Immature natural killer cell (primary cell): ENCODE measurements at places on chromosomes 11 and 22.

- no peaks in the 10 kb centered on the region for H3K36me3 ChIP-seq
- H3K27ac ChIP-seq = no peak overlapping the region
- no peak overlapping the region for H3K4me3 ChIP-seq
- no peaks in the 10 kb centered on the region for H3K27me3 ChIP-seq
- no peaks in the 10 kb centered on the region for H3K4me1 ChIP-seq
- DNase-seq = no peak
Measured at GRCh38 chr11:79296141-79296540, 144.7 kb downstream of the TENM4 start.

DNA sequence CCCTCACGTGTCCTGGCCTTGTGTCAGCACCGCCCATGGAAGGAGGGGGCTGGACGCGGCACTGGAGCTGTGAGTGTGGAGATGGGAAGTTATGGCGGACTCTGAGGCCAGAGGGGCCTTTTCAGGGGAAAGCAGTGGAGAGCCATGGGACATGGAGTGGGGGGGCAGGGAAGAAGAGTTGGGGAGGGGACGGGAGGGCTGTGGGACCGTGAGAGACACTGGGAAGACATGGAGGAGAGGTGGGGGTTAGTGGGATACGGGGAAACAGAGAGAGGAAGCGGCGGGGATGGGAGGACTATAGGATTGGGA lies 58.2 kb downstream of the FBXO7 start:
- no peak for DNase-seq
- H3K4me3 ChIP-seq = no peak overlapping the region
- H3K27ac ChIP-seq = no peak overlapping the region
- no peaks in the 10 kb centered on the region for H3K36me3 ChIP-seq
- H3K4me1 ChIP-seq = no peaks in the 10 kb centered on the region
- H3K27me3 ChIP-seq = peaks cover 1% of the 10 kb centered on the region

DNA sequence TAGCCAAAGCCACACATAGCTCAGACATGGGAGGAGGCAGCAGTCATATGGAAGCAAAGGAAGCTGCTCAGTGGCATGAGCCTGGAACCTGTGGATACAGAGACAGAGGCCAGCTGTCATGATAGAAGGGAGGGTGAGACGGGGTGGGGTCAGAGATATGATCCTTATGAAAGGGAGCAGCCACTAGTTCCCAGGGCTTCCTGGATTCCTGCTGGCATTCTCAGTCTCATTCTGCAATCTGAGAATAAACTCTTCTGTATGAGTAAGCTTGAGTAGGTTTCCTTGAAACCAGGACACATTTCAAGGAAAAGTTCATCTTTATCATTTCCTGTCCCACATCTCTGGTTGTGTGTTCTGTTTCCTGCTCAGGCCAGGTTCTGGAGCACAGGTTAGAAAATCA lies 220.2 kb upstream of the SNX19 start:
- H3K4me3 ChIP-seq = no peak overlapping the region
- no peak for DNase-seq
- no peaks in the 10 kb centered on the region for H3K4me1 ChIP-seq
- peaks cover 3% of the 10 kb centered on the region for H3K27me3 ChIP-seq

GRCh38 chr11:59283825-59284772 lies 71.4 kb upstream of the MPEG1 start:
- no peaks in the 10 kb centered on the region for H3K36me3 ChIP-seq
- DNase-seq = peak; percentile 38
- H3K27me3 ChIP-seq = peaks cover 2% of the 10 kb centered on the region
- peaks cover 10% of the 10 kb centered on the region for H3K4me1 ChIP-seq

GRCh38 chr11:112320668-112321067 lies 60.0 kb upstream of the PLET1 start:
- H3K27ac ChIP-seq = no peak overlapping the region
- H3K4me1 ChIP-seq = no peaks in the 10 kb centered on the region
- H3K27me3 ChIP-seq = no peaks in the 10 kb centered on the region
- H3K36me3 ChIP-seq = peaks cover 6% of the 10 kb centered on the region
- DNase-seq = no peak
- no peak overlapping the region for H3K4me3 ChIP-seq

DNA sequence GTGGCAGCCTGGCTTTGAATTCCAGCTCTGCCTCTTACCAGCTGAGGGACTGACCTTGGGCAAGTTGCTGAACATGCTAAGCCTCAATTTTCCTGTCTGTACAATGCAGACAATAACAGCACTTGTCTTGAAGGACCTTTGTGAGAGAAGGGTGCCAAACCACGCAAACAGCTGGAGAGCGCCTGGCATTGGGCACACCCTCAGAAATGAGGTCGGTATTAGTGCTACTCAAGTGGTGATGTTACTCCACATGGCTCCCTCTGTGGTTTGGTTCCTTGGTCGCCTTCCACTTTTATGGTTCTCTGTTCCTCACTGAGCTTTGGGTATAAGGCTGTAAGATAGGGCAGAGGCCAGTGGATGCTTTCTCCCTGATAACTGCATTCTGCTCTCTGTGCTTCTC lies 8.2 kb downstream of the UBASH3B start:
- H3K27ac ChIP-seq = peak overlapping the region; percentile 24
- peak overlapping the region; percentile 23 for H3K4me3 ChIP-seq
- H3K27me3 ChIP-seq = peaks cover 1% of the 10 kb centered on the region
- peaks cover 44% of the 10 kb centered on the region for H3K4me1 ChIP-seq
- no peak for DNase-seq

- no peaks in the 10 kb centered on the region for H3K27me3 ChIP-seq
- peaks cover 41% of the 10 kb centered on the region for H3K4me1 ChIP-seq
- peak overlapping the region; percentile 99 for H3K4me3 ChIP-seq
- H3K27ac ChIP-seq = peak overlapping the region; percentile 98
- H3K36me3 ChIP-seq = no peaks in the 10 kb centered on the region
Measured at GRCh38 chr11:85626496-85626895, 648 bp downstream of the DLG2 start.

GRCh38 chr11:65855927-65856363 lies 2.0 kb downstream of the CFL1 start:
- H3K36me3 ChIP-seq = peaks cover 25% of the 10 kb centered on the region
- DNase-seq = no peak
- H3K4me3 ChIP-seq = peak overlapping the region; percentile 96
- peaks cover 22% of the 10 kb centered on the region for H3K27me3 ChIP-seq
- H3K4me1 ChIP-seq = peaks cover 58% of the 10 kb centered on the region

GRCh38 chr11:109845437-109845836 lies 247.8 kb upstream of the ZC3H12C start:
- no peak overlapping the region for H3K27ac ChIP-seq
- H3K4me3 ChIP-seq = no peak overlapping the region
- no peaks in the 10 kb centered on the region for H3K27me3 ChIP-seq
- H3K36me3 ChIP-seq = no peaks in the 10 kb centered on the region

DNA sequence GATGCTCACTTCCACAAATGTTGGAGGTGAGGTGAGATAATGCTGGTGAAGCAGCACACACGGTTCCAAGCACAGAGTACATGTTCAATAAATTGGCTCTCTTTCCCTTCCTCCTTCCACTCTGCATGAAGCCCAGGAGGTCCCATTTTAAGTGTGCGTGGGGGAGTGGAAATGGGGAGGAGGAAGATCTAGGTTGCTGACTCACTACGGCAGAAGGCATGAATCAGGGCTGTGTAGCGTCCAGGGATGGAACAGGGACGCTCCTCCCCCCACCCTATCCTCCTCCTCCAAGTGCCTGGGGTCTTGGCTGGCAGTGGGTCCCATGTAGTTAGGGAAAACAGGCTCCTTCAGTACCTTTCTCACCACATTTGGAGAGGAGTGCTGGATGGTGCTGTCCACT lies 44.2 kb downstream of the TRIM66 start:
- H3K4me3 ChIP-seq = no peak overlapping the region
- peaks cover 70% of the 10 kb centered on the region for H3K36me3 ChIP-seq
- DNase-seq = no peak
- H3K4me1 ChIP-seq = no peaks in the 10 kb centered on the region
- no peak overlapping the region for H3K27ac ChIP-seq

- peak overlapping the region; percentile 90 for H3K27ac ChIP-seq
- H3K27me3 ChIP-seq = peaks cover 2% of the 10 kb centered on the region
- H3K4me1 ChIP-seq = peaks cover 11% of the 10 kb centered on the region
- H3K36me3 ChIP-seq = peaks cover 13% of the 10 kb centered on the region
- DNase-seq = peak; percentile 39
Measured at GRCh38 chr11:57547854-57548377, 10.5 kb downstream of the SMTNL1 start.

DNA sequence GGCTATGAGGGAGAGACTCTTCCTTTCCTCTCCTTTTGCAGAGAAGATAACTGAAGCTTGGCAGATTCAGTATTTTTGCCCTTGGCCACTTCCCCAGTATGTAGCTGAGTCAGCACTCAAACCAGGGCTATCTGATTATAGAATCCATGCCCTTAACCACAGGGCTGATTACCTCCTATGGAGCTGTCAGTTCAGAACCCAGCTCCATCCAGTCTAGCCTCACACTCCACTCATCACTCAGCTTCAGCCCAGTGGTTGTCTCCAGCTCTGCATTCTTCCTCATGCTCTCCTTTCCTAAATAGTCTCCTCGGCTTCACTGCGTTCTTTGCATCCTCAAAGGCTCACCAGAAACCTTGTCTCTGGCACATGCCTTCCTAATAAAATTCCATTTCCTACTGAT lies 151.6 kb upstream of the BLID start:
- H3K27ac ChIP-seq = no peak overlapping the region
- H3K4me3 ChIP-seq = no peak overlapping the region
- H3K36me3 ChIP-seq = no peaks in the 10 kb centered on the region
- no peaks in the 10 kb centered on the region for H3K4me1 ChIP-seq

- H3K36me3 ChIP-seq = no peaks in the 10 kb centered on the region
- no peak overlapping the region for H3K27ac ChIP-seq
- H3K4me3 ChIP-seq = no peak overlapping the region
- no peaks in the 10 kb centered on the region for H3K4me1 ChIP-seq
Measured at GRCh38 chr11:133413703-133414102, 118.6 kb downstream of the OPCML start.

DNA sequence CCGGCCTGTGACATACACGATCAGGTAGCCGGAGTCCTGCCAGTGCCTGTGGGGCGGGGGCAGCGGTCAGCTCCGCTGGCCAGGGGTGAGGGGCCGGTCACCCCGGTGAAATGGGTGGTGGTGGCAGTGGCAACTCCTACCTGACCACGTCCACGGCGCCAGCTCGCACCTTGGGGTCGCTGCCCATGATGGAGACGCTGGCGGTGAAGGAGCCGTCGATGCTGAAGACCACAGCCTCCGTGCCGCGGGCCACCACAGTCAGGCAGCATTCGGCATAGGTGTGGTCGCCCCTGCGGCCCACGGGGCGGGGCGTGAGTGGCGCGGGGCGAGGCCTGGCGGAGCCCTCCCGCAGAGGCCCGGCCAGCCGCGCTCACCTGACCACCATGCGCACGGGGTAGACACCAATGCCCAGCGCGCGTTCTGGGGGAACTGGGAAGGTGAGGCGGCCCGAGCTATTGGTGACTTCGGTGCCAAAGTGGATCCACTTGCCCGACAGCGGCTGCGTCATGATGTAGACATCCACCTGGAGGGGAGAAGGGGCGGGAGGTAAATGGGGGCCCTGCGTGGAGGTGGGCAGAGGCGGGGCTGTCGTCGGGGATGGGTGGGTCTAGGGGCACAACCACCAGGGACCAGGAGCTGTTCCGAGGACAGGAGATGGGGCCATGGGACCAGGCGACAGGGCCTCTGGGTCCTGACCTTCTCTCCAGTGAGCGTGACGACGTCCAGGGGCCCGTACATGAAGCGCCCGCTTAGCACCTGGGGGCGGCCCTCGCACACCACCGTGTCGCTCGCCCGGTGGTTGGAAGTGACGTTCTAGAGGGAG lies 10.9 kb downstream of the AIP start:
- peaks cover 1% of the 10 kb centered on the region for H3K27me3 ChIP-seq
- no peak overlapping the region for H3K27ac ChIP-seq
- H3K36me3 ChIP-seq = no peaks in the 10 kb centered on the region
- no peak overlapping the region for H3K4me3 ChIP-seq

GRCh38 chr11:68282141-68282860 lies 10.5 kb upstream of the C11orf24 start:
- DNase-seq = peak; percentile 42
- peaks cover 33% of the 10 kb centered on the region for H3K4me1 ChIP-seq
- peaks cover 4% of the 10 kb centered on the region for H3K27me3 ChIP-seq
- H3K4me3 ChIP-seq = peak overlapping the region; percentile 82
- no peaks in the 10 kb centered on the region for H3K36me3 ChIP-seq
- H3K27ac ChIP-seq = peak overlapping the region; percentile 90

- DNase-seq = no peak
- H3K4me1 ChIP-seq = no peaks in the 10 kb centered on the region
- no peaks in the 10 kb centered on the region for H3K36me3 ChIP-seq
- no peak overlapping the region for H3K27ac ChIP-seq
- H3K27me3 ChIP-seq = no peaks in the 10 kb centered on the region
Measured at GRCh38 chr22:47408409-47408808, 646.0 kb downstream of the TBC1D22A start.

- H3K27ac ChIP-seq = peak overlapping the region; percentile 85
- peaks cover 6% of the 10 kb centered on the region for H3K27me3 ChIP-seq
- peaks cover 52% of the 10 kb centered on the region for H3K36me3 ChIP-seq
- H3K4me3 ChIP-seq = no peak overlapping the region
- peaks cover 97% of the 10 kb centered on the region for H3K4me1 ChIP-seq
Measured at GRCh38 chr22:20573176-20573832, 65.9 kb downstream of the MED15 start.

- no peak overlapping the region for H3K27ac ChIP-seq
- DNase-seq = no peak
- no peaks in the 10 kb centered on the region for H3K36me3 ChIP-seq
- no peak overlapping the region for H3K4me3 ChIP-seq
Measured at GRCh38 chr11:34274712-34275398, 83.0 kb downstream of the ABTB2 start.

- DNase-seq = no peak
- H3K4me3 ChIP-seq = no peak overlapping the region
- H3K27me3 ChIP-seq = no peaks in the 10 kb centered on the region
- no peak overlapping the region for H3K27ac ChIP-seq
- no peaks in the 10 kb centered on the region for H3K4me1 ChIP-seq
Measured at GRCh38 chr11:112255067-112255720, 5.5 kb downstream of the PLET1 start.

DNA sequence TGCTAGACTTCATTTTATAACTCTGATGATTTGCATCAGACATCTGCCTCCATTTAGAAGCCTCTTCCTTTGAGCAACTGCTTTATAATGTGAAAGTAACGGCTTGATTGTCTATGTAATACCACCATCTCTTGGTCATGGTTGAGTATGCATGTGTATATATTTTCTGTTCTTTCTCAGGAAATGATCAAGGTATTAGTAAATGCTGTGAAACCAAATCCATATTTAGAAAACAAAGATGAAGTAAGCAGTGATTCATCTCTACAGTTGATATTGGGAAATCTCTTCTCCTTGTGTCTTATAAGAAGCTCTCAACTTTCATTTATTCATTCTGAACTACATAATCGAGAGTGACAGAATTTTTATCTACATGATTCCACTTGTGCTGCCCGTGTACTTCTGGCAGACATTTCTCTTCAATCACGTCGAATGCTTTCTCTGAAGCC lies 104.6 kb upstream of the ANO3 start:
- no peaks in the 10 kb centered on the region for H3K4me1 ChIP-seq
- no peaks in the 10 kb centered on the region for H3K27me3 ChIP-seq
- no peak overlapping the region for H3K27ac ChIP-seq
- H3K36me3 ChIP-seq = no peaks in the 10 kb centered on the region
- no peak overlapping the region for H3K4me3 ChIP-seq

GRCh38 chr22:19503869-19504268 lies 20.3 kb downstream of the CLDN5 start:
- DNase-seq = no peak
- H3K4me3 ChIP-seq = no peak overlapping the region
- H3K36me3 ChIP-seq = no peaks in the 10 kb centered on the region
- peaks cover 2% of the 10 kb centered on the region for H3K27me3 ChIP-seq
